NCI-H226 (cell line): ENCODE measurements at places on chromosomes 5 and 9.

DNA sequence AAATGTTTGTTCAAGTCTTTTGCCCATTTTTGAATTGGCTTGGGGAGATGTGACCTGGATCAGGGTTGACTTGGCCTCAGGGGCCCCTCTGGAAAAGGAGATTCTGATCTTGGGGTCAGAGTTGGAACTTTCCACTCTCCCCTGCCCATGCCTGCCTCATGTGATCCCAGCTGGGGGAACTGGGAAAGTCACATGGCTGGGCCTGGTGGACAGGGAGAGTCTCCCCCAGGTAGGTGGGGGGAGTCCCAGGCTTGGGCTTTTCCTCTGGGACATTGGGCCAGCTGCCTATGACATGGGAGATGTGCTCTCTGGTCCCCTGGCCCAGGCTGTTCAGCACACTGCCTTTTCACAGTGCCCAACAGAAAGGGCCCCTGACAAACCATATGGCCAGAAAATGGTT, 60.7 kb downstream of the NDST1 start:
- DNase-seq: no peak

DNA sequence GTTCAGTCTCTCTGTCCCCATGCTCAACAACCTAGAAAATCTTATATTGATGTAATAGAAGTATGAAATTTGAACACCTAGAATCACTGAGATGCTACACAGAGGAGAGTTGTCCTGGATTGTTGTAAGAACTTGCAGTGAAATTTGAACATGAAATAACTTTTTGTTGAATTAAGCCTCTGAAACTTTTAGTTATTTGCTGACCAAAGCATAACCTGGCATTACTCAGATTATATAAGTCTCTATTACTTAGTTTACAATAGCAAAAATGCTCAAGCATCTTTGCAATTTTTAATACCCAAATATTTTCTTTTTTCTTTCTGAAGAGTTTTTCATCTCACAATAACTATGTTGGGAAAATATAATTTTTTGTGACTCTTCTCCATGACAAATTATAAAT, 630.7 kb upstream of the ACO1 start:
- DNase-seq: no peak

DNA sequence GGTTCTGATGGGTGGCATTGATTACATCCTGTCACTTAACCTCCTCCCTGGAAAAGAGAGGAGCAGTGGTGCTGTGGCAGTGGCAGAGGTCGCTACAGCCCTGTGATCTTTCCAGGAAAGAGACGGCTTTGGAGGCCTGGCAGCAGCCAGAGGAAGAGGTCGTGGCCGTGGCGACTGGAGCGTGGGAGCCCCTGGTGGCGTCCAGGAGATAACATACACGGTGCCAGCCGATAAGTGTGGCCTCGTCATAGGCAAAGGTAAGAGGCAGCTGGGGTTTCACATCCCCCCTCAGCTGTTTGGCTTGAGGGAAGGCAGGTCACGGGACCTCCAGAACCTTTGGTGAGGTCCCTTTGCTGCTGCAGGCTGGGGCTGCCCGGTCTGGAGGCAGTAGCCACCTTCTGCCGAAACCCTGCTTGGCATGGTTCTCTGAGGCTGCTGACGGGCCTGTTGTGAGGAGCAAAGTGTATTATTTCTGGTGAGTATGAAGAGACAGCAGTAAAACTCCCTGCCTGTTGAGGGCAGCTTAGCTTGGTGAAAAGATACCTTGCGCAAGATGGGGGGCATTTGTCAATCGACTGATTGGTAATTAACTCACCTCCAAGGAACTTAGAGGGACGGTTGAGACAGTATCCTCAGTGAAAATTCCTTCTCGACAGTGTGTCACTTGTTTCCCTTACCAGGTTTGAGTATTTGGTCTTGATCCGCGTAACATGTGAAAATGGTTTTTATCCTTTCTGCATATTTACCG, 38.0 kb upstream of the PRDM12 start:
- no peak for DNase-seq

GRCh38 chr9:136582977-136583735, 37.3 kb upstream of the NOTCH1 start:
- no peak for DNase-seq

DNA sequence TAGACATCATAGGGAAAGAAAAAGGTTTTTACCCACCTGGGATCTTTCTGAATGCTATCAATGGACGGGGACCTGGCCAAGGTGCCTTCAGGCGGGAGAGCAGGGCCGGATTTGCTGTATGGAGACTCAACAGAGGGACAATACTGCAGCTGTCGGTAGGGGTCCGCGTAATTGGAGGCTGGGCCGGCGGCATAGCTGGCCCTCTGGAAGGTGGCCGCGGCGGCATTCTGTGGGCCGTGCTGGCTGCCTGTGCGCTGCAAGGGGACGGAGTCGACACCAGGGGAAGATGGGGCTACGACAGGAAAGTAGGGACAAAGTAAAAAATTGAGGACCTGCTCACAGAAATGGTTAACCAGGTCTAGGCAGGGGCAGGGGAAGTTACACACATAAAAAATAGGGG, 557.9 kb downstream of the CTNND2 start:
- DNase-seq: no peak

- no peak for DNase-seq
These were observed 129.2 kb downstream of the DMRT2 start for GRCh38 chr9:1179366-1179765.

DNA sequence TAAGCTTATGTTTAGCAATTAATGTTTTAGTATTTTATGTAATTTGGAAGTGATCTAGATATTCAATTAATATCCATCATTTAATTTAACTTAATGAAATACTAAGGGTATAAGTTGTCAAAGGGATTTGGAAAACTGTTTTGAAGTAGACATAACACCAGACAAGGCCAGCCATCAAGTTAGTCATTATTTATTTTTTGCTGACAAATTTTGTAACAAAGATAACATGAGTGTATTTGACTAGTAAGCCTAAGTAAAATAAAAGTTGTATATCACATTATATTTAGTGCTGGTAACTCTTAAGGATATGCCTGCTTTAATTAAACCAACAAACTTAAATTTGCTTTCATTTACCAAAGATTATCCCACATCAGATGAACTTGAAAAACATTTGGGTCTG, 125.9 kb upstream of the TNFAIP8 start:
- no peak for DNase-seq

- no peak for DNase-seq
These were observed 251.1 kb upstream of the PPP1R2B start for GRCh38 chr5:156598964-156599363.
